ENCODE measurements at places on chromosomes 13 and 19. TPM values are rescaled to one million over a fixed set of nuclear protein-coding genes. Genes with fewer than 3 reads are reported as not detected.

ZNF823 gene
- 3.1 TPM for total RNA-seq

CEACAM4 gene
- total RNA-seq = not detected

TUBA3C gene
- total RNA-seq = not detected

DCLK1 gene
- 1.2 TPM for total RNA-seq

VSTM2B gene
- not detected for total RNA-seq

TINCR gene
- total RNA-seq = 3.4 TPM

PRRG2 gene
- 0.54 TPM for total RNA-seq

CBARP gene
- total RNA-seq = 4.0 TPM

MBD3L2 gene
- total RNA-seq = not detected

GDF15 gene
- 62.6 TPM for total RNA-seq

FFAR3 gene
- total RNA-seq = not detected

MPND gene
- 11.0 TPM for total RNA-seq

OR7C1 gene
- total RNA-seq = not detected

FFAR2 gene
- total RNA-seq = not detected

PINLYP gene
- total RNA-seq = 0.34 TPM

GNA15 gene
- not detected for total RNA-seq

C5AR1 gene
- 1.3 TPM for total RNA-seq

CRLF1 gene
- 1.5 TPM for total RNA-seq

SYNGR4 gene
- total RNA-seq = 3.6 TPM

KCNC3 gene
- 1.4 TPM for total RNA-seq

MAST1 gene
- 1.9 TPM for total RNA-seq

PDX1 gene
- total RNA-seq = 0.07 TPM

HAUS5 gene
- total RNA-seq = 15.4 TPM

ZNF571 gene
- total RNA-seq = 1.1 TPM

ELAVL3 gene
- total RNA-seq = 0.07 TPM

ZNF763 gene
- total RNA-seq = not detected

KLHL1 gene
- not detected for total RNA-seq

CD37 gene
- total RNA-seq = not detected

LRRC63 gene
- not detected for total RNA-seq

KIR2DL4 gene
- not detected for total RNA-seq

ADGRE2 gene
- total RNA-seq = 0.59 TPM

UPK1A gene
- 1.2 TPM for total RNA-seq

S1PR5 gene
- total RNA-seq = 2.7 TPM
